Esophagus squamous epithelium (tissue), 5 donors: ENCODE measurements at places on chromosomes 4 and X.

DNA sequence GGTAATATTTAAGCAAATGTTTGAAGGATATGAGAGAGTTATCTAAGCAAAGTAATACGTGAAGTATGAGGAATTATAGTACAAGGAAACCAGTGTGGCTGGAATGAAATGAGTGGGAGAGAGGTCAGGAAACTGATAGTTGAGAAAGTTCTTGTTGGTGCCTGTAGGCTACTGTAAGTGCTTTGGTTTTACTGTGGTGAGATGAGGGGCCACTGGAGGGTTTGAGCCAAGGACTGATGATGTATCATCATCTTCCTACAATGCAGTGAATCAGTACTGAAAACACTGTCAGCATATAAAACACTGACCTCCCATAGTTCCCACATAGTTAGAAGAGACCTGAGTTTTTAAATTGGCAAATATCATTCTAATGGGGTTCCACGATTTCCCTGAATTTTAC, 367.5 kb upstream of the CTSO start:
- no peak overlapping the region for H3K4me3 ChIP-seq
- H3K36me3 ChIP-seq, result no peaks in the 10 kb centered on the region
- no peak overlapping the region for H3K27ac ChIP-seq
- H3K4me1 ChIP-seq, result no peaks in the 10 kb centered on the region

DNA sequence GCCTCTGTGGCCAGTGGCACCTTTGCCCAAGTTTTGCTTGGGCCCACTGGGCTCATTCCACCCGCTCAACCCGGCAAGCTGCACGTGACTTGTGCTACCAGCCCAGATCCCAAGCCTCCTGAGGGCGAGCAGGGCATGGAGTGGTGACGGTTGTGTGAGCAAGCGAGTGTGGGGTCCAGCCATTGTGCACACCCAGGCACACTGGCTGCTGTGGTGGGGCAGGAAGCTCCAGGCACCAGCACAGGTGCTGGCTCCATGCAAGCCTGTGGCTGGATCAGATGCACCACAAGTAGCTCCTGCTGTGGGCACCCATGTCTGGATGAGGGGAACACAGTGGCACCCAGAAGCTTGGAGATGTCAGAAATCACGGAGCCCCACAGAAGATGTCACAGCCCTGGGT, 557.0 kb upstream of the GNPDA2 start:
- no peaks in the 10 kb centered on the region for H3K4me1 ChIP-seq
- H3K27ac ChIP-seq, result no peak overlapping the region
- H3K4me3 ChIP-seq, result no peak overlapping the region
- H3K27me3 ChIP-seq, result no peaks in the 10 kb centered on the region
- H3K36me3 ChIP-seq, result no peaks in the 10 kb centered on the region

DNA sequence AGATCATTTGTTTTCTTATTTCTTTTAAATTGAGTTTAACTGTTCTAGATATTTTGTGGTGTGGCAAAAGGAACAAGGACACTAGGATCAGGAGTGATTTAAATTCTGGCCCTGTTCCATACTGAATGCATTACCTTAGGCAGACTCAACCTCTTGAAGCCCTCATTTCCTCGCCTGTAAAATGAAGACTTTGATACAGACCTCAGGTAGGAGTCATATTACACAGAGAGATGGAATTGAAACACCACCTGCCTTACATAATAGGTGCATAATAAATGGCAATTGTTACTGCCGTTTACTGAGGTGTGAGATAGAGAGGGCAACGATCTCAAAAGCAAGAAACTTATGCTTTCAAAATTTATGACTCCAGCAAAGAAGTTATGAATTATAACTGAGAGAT, 28.2 kb upstream of the RASSF6 start:
- no peaks in the 10 kb centered on the region for H3K27me3 ChIP-seq
- no peak overlapping the region for H3K27ac ChIP-seq
- H3K4me1 ChIP-seq, result peaks cover 10% of the 10 kb centered on the region
- no peaks in the 10 kb centered on the region for H3K36me3 ChIP-seq

GRCh38 chrX:45750639-45751038, 550.0 kb upstream of the DIPK2B start:
- DNase-seq, result no peak
- no peaks in the 10 kb centered on the region for H3K4me1 ChIP-seq
- no peak overlapping the region for H3K4me3 ChIP-seq
- H3K36me3 ChIP-seq, result peaks cover 10% of the 10 kb centered on the region

- no peak overlapping the region for H3K4me3 ChIP-seq
- no peaks in the 10 kb centered on the region for H3K36me3 ChIP-seq
- no peak overlapping the region for H3K27ac ChIP-seq
- H3K27me3 ChIP-seq, result no peaks in the 10 kb centered on the region
Measured at GRCh38 chr4:94577136-94577535, 125.4 kb downstream of the PDLIM5 start.

DNA sequence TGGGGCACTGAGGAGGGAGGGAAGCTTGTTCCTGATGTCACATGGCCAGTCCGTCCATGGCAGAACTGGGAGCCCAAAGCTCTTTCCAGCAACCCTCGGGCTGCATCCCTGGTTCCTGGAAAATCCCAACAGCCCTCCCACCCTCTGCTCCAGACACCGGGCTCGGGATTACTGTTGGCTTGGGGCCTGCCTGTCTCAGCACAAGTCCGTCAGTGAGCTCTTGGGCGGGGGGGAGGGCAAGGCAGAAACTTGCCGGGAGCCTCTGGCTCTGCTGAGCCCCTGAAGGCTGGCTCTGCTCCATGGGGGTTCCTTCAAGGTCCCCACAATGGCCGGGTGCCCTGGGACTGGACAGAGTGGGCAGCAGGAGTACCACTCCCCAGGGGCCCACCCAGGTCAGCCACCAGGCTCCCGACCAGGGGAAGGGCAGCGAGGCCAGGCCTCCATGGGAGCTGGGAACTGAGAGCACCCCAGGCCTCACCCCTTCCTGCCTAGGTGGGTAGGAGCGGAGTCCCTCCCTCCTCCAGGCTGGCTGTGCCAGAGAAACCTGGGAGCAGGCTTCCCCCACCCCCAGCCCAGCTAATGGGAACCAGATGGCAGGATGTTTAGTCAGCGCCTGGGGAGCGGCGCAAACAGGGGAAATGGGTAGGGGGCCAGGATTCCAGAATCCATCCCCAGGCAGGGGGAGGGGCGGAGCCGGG, 6.4 kb upstream of the HAUS7 start:
- H3K4me1 ChIP-seq, result peaks cover 17% of the 10 kb centered on the region
- no peaks in the 10 kb centered on the region for H3K27me3 ChIP-seq
- H3K4me3 ChIP-seq, result no peak overlapping the region
- H3K36me3 ChIP-seq, result no peaks in the 10 kb centered on the region
- DNase-seq, result no peak

DNA sequence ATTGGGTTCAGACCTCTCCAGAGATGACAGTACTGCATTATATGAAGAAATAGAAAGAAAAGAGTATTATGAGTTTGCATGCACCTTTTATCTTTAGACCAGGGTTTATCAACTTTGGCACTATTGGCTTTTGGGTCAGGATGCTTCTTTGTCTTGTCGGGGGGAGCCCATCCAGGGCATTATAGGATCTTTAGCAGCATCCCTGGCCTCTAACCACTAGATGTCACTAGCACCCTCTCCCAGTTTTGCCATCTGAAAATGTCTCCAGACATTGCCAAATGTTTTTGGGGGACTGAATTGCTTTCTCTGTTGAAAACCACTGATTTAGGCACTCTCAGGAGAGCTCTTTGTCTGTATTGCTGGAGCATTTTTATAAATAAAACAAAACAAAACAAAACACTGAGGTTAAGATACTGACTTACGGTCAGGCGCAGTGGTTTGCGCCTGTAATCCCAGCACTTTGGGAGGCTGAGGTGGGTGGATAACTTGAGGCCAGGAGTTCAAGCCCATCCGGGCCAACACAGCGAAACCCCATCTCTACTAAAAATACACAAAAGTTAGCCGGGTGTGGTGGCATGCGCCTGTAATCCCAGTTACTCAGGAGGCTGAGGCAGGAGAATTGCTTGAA, 23.6 kb downstream of the CA5B start:
- no peaks in the 10 kb centered on the region for H3K36me3 ChIP-seq
- H3K4me3 ChIP-seq, result no peak overlapping the region
- DNase-seq, result no peak
- no peaks in the 10 kb centered on the region for H3K27me3 ChIP-seq
- H3K27ac ChIP-seq, result no peak overlapping the region
- no peaks in the 10 kb centered on the region for H3K4me1 ChIP-seq

GRCh38 chr4:15479089-15479912, 9.6 kb downstream of the CC2D2A start:
- H3K27me3 ChIP-seq, result no peaks in the 10 kb centered on the region
- H3K4me1 ChIP-seq, result no peaks in the 10 kb centered on the region
- DNase-seq, result no peak
- peak overlapping the region; percentile 83 for H3K27ac ChIP-seq
- H3K4me3 ChIP-seq, result peak overlapping the region; percentile 45

- H3K27ac ChIP-seq, result peak overlapping the region; percentile 22
- no peaks in the 10 kb centered on the region for H3K4me1 ChIP-seq
- no peak for DNase-seq
Measured at GRCh38 chr4:159358226-159358625, 255.3 kb downstream of the RAPGEF2 start.
